LoVo (cell line): ENCODE measurements at places on chromosomes 7 and 10.

GRCh38 chr10:79140085-79140793, 71.5 kb downstream of the ZMIZ1 start:
- no peak for DNase-seq

DNA sequence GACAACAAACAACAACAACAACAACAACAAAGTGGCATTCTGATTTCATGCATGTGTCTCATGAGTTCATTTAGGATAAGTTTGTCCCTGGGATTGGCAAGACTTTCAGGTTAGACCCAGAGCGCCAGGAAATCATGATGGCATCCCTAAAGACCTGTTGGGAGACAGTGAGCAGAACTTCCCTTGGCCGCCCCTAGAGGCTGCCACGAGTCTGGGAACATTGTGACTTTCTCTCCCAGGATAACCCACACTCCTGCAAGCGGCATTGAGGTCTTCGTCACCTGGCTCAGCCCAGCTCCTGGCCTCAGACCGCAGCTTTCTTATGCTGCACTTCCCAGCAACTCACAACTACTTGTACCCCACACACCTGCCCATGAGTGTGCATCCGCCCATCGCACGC, 80.5 kb upstream of the RNF32 start:
- DNase-seq = peak; percentile 18

- no peak for DNase-seq
Measured at GRCh38 chr10:122462533-122463465, 1.4 kb downstream of the HTRA1 start.

- DNase-seq = no peak
Measured at GRCh38 chr7:132751244-132751647, 175.0 kb upstream of the PLXNA4 start.

DNA sequence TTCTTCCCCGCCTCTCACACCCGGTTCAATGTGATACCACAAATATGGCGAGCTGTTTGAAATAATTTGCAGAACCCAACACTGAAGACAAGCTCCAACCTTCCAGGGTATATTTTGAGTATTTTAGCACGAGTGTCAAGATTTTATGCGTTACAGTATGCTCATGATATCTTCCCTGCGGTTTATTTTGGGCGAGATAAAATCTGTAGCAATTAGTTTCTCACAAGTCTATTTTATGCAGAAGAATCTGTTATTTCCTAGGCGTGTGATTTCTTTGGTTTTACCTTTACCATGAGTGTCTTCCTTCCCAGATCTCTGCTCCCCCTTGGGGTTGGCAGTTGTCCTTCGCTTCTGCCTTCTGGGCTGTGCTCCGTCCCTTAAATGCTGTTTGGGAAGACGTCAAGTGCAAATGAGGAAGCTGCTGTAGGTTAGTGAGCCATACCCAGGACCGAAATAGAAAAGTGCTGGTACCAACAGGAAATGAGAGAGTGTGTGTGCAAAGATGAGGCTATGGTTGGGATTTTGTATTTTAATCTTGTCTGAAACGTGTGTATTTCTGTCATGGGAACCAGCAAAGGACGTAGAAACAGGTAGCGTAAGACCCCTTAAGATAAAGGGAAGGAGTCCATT, 299.8 kb downstream of the KLF6 start:
- no peak for DNase-seq

- peak; percentile 41 for DNase-seq
Measured at GRCh38 chr10:126062131-126063032, 166.0 kb downstream of the FANK1 start.

- no peak for DNase-seq
Measured at GRCh38 chr10:75806186-75806585, 374.8 kb downstream of the LRMDA start.

DNA sequence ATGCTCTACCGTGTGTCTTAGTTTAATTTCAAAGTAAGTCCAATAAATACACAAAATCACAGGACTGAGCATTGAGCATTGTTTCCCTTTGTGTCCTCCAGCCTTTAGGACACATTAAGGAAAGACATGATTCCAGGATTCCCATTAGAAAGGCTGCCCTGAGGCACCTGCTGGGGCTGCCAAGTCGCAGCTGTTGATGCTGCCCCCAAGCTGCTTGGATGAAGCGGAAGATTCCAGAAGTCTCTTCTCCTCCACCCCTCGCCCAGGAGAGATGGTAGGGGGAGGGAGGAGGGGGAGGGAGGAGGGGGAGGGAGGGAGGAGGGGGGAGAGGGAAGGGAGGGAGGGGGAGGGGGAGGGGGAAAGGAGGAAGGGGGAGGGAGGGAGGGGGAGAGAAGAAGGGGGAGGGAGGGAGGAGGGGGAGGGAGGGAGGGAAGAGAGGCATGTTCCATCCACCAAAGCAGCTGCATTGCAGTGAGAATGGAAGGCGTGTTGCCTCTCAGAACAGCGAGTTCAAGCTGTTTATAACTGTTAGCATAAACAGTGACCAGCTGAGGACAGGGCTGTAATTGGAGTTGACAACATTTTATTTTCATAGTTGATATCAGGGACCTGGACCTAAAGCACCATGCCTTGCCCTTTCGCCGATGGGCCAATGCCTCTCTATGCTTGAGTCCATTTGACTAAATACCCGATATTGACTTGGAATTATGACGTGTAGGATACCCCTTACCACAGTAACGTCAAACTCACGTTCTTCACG, 67.3 kb downstream of the DIP2C start:
- DNase-seq = no peak
